ENCODE measurements at places on chromosomes 12 and 14.

GRCh38 chr14:58749066-58749669 lies 111.4 kb downstream of the DACT1 start:
- DNase-seq = no peak

- DNase-seq = no peak
Measured at GRCh38 chr14:91897106-91897701, 29.9 kb upstream of the TC2N start.

GRCh38 chr12:9335867-9336266 lies 127.7 kb upstream of the PZP start:
- no peak for DNase-seq

DNA sequence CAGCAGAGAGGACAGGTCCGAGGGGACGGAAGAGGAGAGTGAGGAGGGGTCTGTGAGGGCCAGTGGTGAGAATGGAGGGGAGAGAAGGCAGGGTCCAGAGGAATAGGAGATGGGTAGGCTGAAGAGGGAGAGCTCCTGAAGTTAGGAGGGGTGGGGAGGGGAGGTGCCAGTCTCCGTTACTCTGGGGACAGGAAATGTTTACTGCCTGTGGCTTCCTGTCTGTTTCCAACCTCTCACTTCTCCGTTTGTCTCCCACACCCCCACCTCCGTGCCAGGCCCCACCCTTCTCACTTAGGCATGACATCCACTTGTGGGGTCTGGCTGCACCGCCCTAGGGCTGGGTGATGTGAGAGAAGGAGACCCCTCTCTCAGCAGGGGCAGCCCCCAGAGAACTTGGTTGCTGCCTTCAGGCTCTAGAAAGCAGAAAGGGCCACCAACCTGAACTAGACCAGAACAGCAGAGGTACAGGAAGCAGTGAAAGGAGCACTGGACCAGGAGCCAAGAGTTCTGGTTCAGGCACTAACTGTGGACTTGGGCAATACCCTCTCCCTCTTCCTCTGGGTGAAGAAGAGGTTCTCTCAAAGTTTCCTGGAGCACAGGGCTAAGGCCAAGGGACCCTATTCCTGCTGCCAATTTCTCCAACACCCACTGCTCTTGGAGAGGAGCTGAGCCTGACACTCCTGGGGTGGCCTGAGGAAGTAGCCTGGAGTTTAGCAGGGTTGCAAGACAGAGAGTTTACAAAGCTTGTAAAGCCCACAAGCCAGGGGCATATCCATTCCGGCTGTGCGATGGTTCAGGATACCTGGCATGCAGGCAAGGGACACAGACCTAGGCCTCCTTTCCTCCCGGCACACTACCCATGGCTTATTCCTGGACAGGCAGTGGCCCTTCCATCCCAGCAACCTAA lies 5.5 kb downstream of the ITGA5 start:
- peak; percentile 75 for DNase-seq

- no peak for DNase-seq
Measured at GRCh38 chr12:89525305-89525823, 483 bp downstream of the POC1B start.

- no peak for DNase-seq
Measured at GRCh38 chr12:21334771-21335325, at the start of gene SLCO1A2. Gene SLCO1A2, minus strand, starts transcription at chr12:21334917. Its CDS starts 270 bp downstream, at chr12:21334647.

GRCh38 chr14:23079716-23080115 lies 15.2 kb downstream of the ACIN1 start:
- DNase-seq = no peak

DNA sequence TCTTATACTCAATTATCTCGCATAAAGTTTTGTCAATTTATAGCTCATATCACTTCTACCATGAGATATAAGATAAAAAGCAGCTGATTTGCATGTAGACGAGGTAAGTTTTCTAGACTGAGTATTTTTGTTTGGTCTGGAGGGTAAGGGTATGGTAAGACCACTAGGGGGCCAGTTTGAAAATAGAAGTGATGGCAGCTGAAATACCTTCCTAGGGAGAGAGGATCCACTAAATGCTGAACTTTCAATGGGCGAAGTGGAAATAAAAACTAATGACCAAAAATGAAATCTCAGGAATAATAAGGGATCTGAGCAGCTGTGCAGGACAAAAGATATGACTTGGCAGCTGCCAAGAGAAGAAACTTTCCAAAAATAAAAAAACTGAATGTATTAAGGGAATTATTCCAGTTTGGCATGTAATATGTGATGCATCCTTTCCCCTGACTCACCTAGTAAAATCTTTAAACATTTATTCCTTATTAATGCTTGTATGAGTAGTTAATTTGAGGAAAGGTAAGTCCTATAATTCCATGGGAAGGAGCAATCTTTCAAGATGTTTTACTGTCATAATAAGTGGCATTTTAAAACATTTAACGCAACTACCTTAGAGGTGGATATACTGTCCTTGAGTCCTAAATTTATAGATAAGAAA lies 754.5 kb downstream of the C12orf50 start:
- DNase-seq = no peak

GRCh38 chr12:1282670-1283315 lies 291.8 kb downstream of the ERC1 start:
- DNase-seq = no peak

DNA sequence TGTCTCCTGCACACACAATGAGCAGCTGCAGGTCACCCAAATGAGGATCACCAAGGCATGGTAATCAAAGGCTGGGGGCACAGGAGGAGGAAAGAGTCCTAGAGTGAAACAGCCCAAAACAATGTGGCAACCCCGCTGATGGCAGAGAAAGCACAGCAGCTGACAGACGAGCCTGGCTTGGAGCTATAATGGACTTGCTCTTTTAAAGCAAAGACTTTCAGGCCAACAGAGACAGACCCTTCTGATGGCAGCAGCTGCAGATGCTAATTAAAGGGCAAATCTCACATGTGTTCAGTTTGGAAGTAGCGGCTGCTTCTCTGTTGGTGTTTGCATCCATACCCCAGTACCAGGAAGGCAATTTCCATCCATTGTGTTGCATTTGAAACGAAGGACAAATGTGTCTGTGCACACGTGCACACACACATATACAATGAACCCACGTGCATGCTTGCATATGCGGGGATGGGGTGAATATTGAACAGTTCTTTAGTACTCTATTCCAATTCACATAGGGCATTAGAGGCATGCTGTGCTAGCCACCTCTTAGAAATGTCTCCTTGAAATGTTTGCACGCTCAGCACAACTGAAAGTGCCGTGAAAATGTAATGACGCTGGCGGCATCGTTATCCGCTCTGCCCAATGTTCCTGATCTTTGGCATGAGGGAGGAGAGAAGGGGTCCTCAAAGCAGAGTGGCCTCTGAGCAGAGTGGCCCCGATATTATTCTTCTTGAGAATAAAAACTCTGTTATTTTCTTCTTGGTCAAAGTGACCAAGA lies 38.1 kb downstream of the CIT start:
- no peak for DNase-seq

- DNase-seq = no peak
Measured at GRCh38 chr14:24059841-24060388, 8.1 kb downstream of the CARMIL3 start.

- DNase-seq = no peak
Measured at GRCh38 chr12:122265886-122266229, 436 bp downstream of the VPS33A start.

All from stimulated activated CD8-positive, alpha-beta memory T cell treated with anti-CD3 and anti-CD28 coated beads, Interleukin-4, amount 100 ng/mL, for 1 hour (primary cell).